ENCODE measurements at places on chromosomes 12 and 14.

- no peak for DNase-seq
Measured at GRCh38 chr14:93997916-93998870, 1.1 kb downstream of the CCDC197 start.

DNA sequence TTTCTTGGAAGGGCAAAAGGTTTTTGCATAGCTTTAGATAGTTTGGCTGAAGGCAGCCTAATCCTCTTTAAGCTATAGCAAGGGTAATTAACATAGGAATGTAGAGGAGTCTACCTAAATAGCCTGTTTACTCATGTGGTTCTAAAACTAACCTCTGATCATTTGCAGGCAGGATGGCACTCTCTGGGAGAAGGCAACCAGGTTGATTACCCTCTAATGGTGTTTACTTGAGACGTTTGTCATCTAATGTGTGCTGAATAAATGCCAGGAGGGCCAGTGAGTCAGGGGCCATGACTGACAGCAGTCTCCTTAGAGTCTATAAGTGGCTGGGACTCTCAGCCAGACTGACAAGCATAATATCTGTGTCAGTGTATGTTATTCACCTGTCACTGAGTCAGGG lies 286.4 kb downstream of the PCNX1 start:
- DNase-seq = no peak

DNA sequence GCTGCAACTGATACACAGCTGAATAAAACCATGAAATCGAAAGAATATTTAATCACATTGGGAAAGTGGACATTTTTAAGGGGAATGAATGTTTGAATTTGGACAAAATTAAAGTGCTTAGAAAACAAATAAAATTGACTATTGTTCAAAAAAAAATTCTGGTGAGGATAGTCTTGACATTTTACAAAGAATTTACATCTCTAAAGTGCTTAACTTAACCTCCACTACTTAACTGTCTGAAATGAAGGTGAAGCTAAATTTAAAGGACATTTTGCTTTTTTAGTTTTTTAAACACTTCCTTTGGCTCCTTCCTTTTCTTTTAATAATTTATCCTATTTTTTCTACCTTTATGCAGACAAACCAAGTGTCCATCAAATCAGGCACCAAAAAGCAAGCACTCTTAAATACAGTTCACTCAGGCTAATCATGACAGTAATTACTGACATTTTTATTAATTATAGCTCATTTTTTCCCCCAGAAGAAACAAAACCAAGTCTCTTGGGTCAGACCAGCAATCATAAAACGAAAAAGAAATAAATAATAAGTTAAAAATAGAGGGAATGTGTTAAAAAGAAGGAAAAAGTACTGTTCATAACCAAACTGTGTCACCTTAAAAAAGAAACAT lies 5.7 kb upstream of the CCND2 start:
- no peak for DNase-seq

DNA sequence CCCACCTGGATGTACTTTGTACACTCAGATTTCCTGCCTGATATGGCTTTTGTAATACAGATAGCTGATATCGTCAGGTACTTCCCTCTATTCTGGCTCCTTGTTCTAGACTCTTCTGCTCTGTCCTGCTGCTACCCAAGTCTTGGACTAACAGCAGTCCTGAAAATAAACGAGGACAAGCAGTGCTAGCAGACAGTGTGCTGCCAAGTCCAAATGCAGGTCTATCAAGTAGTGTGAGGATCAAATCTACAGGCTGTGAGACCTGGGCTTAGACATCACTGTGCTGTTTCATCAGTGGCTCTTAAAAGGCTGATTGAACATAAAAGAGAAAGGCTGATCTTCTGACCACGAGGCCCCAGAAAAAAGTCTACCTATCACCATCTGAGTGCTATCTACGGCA lies 418.1 kb downstream of the APAF1 start:
- DNase-seq = no peak

DNA sequence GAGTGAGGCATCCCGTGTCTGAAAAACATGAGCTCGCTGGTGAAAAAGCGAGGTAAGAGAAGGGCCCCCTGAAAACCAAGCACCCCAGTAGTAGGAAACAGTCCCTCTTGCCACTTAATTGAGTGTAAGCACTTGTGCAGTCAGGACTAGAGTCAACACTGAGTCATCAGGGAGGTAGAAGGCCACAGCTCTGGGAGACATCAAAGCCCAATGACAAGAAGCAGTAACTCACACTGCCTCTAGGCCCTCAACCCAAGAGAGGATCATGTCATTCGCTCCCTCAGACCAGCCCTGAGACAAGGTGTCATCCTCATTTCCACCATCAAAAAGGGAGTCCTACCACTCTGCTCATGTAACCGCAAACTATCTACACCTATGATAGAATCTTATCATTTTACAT lies 17.8 kb downstream of the POMT2 start:
- peak; percentile 47 for DNase-seq

GRCh38 chr14:71521238-71522135 lies 410.7 kb upstream of the RGS6 start:
- DNase-seq = no peak

- no peak for DNase-seq
Measured at GRCh38 chr14:81298911-81299310, 78.2 kb upstream of the GTF2A1 start.

DNA sequence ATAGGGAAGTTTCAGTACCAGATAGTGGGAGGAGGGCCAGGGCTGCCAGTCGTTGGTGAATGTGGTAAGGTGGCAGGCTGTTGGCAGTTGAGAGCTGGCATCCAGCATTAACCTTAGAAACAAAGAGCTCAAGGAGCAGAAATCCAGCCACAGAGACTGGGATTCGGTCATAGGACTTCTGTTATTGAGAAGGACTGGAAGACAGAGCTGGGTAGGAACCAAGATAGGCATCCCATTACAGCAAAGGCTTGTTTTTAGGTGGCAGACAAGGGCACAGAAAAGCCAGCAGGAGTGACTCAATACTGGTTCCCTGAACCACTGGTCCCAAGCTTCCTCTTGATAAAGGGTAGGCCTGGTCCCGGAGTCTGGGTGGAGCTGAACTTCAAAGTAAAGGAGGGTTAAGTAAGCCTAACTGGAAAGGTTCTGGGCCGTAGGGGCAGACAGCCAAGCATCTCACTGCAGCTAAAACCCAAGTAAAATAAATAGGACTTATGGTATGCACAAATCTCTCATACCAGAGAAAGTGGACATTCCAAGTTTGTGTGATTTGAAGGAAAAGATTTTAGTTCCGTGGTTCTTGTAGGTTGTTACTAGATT lies 147.9 kb downstream of the ETV6 start:
- DNase-seq = no peak

GRCh38 chr12:111283966-111284365 lies 84.9 kb downstream of the PHETA1 start:
- no peak for DNase-seq

GRCh38 chr12:52054833-52055730 lies 3.8 kb downstream of the NR4A1 start:
- DNase-seq = no peak

DNA sequence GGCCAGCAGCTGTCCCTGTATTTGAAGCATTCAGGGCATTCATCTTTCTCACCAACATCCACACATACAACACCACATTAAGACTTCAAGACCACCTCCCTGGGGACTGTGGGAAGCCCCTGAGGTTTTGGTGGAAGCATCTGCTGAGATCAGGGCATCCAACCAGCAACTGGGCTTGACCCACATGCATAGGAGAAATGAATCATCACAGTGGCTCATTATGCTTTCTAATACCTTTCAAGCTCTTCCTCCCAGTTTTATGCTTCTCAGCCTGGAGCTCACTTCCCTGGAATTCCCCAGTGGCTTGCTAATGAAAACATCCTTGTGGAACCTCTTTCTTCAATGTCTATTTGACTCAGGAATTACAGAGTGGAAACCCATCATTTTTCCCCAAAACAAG lies 21.4 kb upstream of the CMKLR1 start:
- DNase-seq = no peak

DNA sequence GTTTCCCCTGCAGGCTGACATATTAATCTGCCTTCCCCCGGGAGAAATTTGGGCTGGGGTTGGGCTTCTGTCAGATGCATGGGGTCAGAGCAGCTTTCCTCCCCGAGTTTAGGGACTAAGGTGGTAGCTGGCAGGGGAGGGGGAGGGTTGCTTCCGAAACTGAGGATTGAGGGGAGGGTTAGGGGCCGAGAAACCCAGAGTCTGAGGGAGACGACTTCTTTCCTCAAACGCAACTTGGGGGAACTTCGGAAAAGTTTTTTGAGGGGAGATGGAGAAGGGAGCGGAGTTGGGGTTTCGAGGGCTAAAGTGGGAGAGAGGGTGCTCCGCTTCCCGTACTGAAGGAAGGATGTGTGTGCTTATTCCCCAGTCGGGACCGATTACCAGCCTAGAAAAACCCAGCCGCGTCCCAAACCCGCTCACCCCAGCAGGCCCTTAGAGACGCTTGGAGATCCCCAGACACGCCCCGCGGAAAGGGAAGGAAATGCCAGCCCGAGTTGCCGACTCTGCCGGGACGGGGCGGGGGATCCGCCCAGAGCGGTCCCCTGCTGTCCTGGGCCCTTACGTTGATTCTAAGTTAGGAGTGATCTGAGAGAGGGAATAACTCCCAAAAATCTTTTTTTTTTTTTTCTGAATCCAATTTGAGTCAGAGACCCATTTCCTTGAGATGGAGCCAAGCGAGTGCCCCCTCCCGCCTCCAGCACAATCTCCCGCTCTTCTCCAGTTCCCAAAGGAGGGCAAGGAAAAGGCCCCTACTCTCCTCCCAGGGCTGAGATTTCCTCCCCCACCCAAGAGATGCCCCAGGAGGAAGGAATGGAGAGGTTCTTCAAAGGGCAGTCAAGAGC lies 61.9 kb downstream of the SMUG1 start:
- DNase-seq = peak; percentile 59

DNA sequence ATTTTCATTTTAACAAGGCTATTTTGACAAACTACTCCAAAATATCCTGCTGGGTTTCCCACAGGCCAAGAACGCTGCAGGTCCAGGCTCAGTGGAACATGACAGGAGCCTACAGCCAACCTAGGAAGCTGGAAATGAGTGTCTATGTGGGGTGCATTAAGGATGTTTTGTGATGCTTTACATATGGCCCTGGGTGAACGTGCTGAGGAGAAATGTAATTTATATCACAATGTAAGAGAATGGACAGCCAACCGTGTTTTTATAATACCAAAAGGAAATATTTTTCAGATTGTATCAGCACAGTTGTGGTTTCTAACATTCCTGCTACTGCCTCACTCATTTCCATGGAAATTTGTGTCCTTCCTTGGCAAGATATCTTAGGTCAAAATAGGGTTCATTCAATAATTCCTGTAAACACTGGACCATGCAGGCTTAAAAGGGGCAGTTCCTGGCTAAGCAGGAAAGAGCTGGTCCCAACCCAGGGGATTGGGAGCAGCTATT lies 51.5 kb downstream of the ST8SIA1 start:
- DNase-seq = peak; percentile 14

GRCh38 chr12:903055-903454 lies 46.4 kb downstream of the RAD52 start:
- DNase-seq = no peak

GRCh38 chr12:4482936-4483335 lies 37.3 kb upstream of the FGF6 start:
- DNase-seq = no peak

DNA sequence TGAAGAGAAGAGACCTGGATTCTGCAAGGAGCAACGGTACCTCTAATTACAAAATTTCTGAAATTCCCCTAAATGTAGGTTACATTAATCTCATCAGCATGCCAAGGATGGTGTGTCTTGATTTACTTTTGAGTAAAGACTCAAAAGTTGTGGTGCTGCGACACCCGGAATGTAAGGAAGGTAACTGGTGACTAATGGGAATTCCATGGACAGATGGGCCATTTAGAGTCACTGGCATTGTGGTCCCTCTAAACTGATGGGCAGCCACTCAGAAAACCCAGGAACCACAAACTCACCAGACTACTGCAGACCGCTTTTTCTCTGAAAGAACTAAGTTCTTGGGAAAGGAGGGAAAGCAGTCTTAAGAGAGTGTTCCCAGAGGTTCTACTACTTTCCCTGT lies 32.8 kb downstream of the GRIN2B start:
- no peak for DNase-seq

- DNase-seq = no peak
Measured at GRCh38 chr12:2011643-2012607, 7.7 kb upstream of the DCP1B start.

GRCh38 chr14:46322730-46323403 lies 328.7 kb downstream of the RPL10L start:
- no peak for DNase-seq

DNA sequence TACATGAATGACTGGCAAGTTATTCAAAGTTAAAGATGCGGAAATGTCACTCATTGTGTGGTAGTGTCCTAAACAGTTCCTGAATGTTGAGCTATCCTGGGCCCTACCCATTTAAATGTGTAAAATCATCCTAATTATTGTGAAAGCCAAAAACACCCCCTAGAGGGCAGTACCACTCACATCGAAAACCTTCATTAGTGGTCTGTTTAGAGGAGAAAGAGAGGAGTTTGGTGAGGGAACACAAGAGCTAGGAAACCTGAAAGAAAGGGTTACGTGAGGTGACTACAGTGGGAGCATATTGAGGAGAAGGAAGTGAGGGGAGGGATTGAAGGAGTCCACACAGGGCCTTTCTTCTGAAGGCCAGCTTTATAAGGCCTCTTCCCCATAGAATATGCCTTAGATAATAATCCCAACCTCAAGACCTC lies 2.5 kb upstream of the TEP1 start:
- no peak for DNase-seq

DNA sequence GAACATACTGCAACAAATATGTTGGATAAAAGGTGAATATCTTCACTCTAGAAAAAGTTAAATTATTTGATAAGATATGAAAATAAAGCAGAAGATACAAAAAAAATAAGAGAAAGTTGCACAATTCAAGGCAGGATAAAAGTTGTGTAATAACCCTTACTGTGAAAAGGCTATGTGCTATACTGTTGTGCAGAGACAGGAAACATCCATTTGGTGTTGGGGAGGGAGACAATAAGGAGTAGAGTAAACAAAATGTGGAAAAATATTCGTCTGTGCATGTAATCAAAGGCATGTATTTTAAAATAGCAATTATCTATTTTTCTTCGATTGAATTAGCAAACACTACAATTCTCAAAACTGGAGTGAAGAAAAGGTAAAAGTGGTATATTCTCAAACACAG lies 34.8 kb downstream of the PTHLH start:
- DNase-seq = no peak

GRCh38 chr12:103969391-103969790 lies 3.7 kb downstream of the TDG start:
- no peak for DNase-seq

GRCh38 chr14:58119381-58119780 lies 32.6 kb downstream of the ARMH4 start:
- no peak for DNase-seq

GRCh38 chr14:98949051-98949450 lies 322.9 kb downstream of the BCL11B start:
- DNase-seq = no peak

Measured in H54 (cell line).